Eye (tissue), 1 donor: ENCODE measurements at places on chromosomes 4 and X.

DNA sequence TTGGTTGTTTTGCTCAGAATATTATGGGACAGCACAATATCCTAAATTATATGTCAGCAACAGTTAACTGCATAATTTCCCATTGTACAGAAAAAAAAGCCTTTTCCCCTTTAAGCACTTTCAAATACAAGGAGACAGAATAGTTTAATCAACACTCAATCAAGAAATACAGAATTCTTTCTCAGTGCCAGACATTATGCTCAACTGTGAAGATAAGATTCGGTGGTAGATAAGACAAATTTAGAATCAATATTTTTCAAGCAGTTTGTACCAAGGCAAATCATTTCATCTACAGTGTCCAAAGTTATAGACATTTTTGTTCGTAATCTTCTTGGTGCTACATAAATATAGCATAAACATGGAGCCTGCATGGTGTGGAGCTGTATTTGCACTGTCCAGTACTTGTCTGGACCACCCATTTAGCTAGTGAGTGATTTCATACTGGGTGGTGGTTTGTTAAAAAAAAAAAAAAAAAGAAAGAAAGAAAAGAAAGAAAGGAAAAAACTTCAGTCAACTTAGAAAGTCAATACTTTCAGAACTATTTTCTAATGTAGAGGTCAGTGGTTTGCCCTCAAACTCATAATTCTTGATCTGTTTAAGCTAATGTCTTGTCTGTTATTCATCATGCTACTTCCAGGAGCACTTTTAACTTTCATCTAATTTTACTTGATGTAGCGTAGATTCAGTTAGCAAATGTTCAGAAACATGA lies 522.9 kb downstream of the FAT4 start:
- no peak for DNase-seq

GRCh38 chrX:100477958-100478357 lies 67.9 kb upstream of the PCDH19 start:
- DNase-seq = peak; percentile 11

GRCh38 chrX:8126092-8126491 lies 45.0 kb downstream of the VCX2 start:
- DNase-seq = no peak

- DNase-seq = no peak
Observed at GRCh38 chr4:170004651-170005295, 21.4 kb downstream of the MFAP3L start.
